ENCODE measurements at places on chromosomes 1 and 21. TPM values are rescaled to one million over a fixed set of nuclear protein-coding genes. Genes with fewer than 3 reads are reported as not detected.

Gene KRTAP12-2
- total RNA-seq, result not detected

Gene MACO1
- 16.6 TPM for total RNA-seq

Gene KCNJ15
- total RNA-seq, result 1.1 TPM

Gene FAM163A
- total RNA-seq, result under 0.01 TPM

Gene CRP
- total RNA-seq, result not detected

Gene IL23R
- total RNA-seq, result under 0.01 TPM

Gene NR1I3
- not detected for total RNA-seq

Gene DDAH1
- 26.5 TPM for total RNA-seq

Gene ATP6V1G3
- not detected for total RNA-seq

Gene MRAP
- total RNA-seq, result 0.09 TPM

Gene GNG4
- 3.7 TPM for total RNA-seq

Gene RNU1-1
- total RNA-seq, result 3,030 TPM

Gene ANGPTL1
- 8.8 TPM for total RNA-seq

Gene SAMD13
- total RNA-seq, result 0.18 TPM

Gene IL24
- 0.55 TPM for total RNA-seq

Gene CCDC30
- 1.00 TPM for total RNA-seq

Gene HTR1D
- not detected for total RNA-seq

Gene SLAMF7
- total RNA-seq, result not detected

Gene OR2M3
- not detected for total RNA-seq

Gene S100A8
- not detected for total RNA-seq

Gene F11R
- 9.2 TPM for total RNA-seq

Gene GRIK1
- not detected for total RNA-seq

Gene ZNF593OS
- total RNA-seq, result not detected

Gene PTPRC
- total RNA-seq, result under 0.01 TPM

Gene MPL
- not detected for total RNA-seq

Gene LCE2B
- not detected for total RNA-seq

Gene LCE1A
- total RNA-seq, result not detected

Gene COL16A1
- total RNA-seq, result 137 TPM

Gene TEX38
- total RNA-seq, result not detected

Gene SIM2
- under 0.01 TPM for total RNA-seq

Gene SPATA6
- total RNA-seq, result 4.0 TPM

Gene SUCO
- total RNA-seq, result 25.8 TPM

Gene ANGPTL3
- not detected for total RNA-seq

Gene NUF2
- total RNA-seq, result 1.3 TPM

Gene PIGK
- total RNA-seq, result 45.5 TPM

Gene S100A1
- total RNA-seq, result not detected

Gene APCS
- not detected for total RNA-seq

Gene RXFP4
- not detected for total RNA-seq

Gene PLA2G2F
- total RNA-seq, result not detected

Gene TFF3
- total RNA-seq, result not detected

Gene PRAMEF7
- not detected for total RNA-seq

Gene DNASE2B
- not detected for total RNA-seq

Gene ORC1
- 0.28 TPM for total RNA-seq

Gene CENPF
- total RNA-seq, result 4.7 TPM

Gene ASB17
- total RNA-seq, result not detected

Gene PHLDA3
- total RNA-seq, result 126 TPM

Gene C1orf74
- total RNA-seq, result 2.0 TPM

Gene RNU1-3
- total RNA-seq, result 3,030 TPM

Gene RGS4
- 30.6 TPM for total RNA-seq

Gene MAP1LC3C
- total RNA-seq, result 0.14 TPM

Gene TMCC2
- 1.3 TPM for total RNA-seq

Gene PCP4L1
- not detected for total RNA-seq

Gene CYP2J2
- under 0.01 TPM for total RNA-seq

Gene IFNLR1
- not detected for total RNA-seq

Gene C1orf141
- not detected for total RNA-seq

Gene PM20D1
- total RNA-seq, result not detected

Data from smooth muscle cell of bladder (primary cell).